T-helper 17 cell (primary cell): ENCODE measurements at places on chromosomes 2 and 18.

DNA sequence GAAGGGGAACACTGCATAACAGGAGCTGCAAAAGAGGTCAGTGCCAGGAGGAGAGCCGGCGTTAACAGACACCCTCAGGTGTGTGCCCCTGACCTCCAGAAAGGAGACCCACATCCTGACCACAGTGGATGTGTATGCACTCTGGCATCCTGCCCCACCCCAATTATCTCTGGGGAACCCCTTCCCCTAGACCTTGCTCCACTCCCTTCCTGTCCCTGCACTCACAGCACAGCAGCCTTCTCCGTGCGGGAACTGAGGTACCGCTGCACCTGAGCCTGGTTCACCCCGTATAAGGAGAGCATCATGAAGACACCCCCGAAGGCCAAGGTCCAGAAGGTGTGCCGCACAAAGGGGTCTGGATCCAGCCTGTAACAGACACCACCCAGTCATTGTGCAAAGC is 7.3 kb upstream of the ATRAID start:
- no peak for DNase-seq
- peak overlapping the region; percentile 92 for H3K27ac ChIP-seq
- H3K4me3 ChIP-seq = peak overlapping the region; percentile 47
- peaks cover 31% of the 10 kb centered on the region for H3K4me1 ChIP-seq
- no peaks in the 10 kb centered on the region for H3K27me3 ChIP-seq

GRCh38 chr18:7255643-7256042 is 24.8 kb downstream of the LRRC30 start:
- peaks cover 4% of the 10 kb centered on the region for H3K27me3 ChIP-seq
- H3K36me3 ChIP-seq = no peaks in the 10 kb centered on the region
- no peak overlapping the region for H3K4me3 ChIP-seq

DNA sequence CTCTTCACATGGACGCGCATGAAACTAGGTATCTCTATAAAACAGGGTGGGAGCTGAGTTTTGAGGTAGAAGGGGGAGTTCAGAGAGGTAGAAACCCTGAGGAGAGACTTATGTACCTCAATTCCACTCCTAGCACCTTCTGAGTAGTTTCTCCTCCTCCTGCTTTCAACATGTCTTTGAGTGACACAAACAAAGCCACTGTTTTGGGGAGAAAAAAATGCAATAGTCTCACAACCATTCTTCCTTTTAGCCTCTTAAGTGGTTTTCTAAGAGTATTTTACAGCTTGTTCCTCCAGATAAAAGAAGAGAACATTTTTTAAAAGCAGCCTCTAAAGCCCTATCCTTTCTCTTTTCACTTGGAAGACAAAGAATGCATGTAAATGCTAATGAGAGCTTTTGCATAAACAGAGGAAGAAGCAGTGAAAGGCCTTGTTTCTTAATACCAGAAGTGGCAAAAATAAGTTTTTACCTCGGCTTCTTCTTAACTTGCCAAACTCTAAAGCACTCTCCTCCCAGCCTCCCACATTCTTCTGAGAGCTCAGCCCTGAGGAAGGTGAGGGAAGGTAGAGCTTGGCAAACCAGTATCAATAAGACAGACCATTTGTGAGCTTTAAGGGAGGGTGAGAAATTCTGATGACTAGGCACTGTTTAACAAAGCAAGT is 1304.4 kb upstream of the ACVR2A start:
- H3K27ac ChIP-seq = no peak overlapping the region
- no peak overlapping the region for H3K4me3 ChIP-seq
- no peaks in the 10 kb centered on the region for H3K4me1 ChIP-seq
- no peak for DNase-seq
- H3K36me3 ChIP-seq = no peaks in the 10 kb centered on the region

GRCh38 chr2:112096098-112096497 is 41.0 kb downstream of the TMEM87B start:
- DNase-seq = no peak
- peaks cover 17% of the 10 kb centered on the region for H3K36me3 ChIP-seq
- H3K4me3 ChIP-seq = no peak overlapping the region

GRCh38 chr2:9370746-9371145 is 52.6 kb downstream of the ITGB1BP1 start:
- H3K27ac ChIP-seq = no peak overlapping the region
- H3K36me3 ChIP-seq = peaks cover 2% of the 10 kb centered on the region
- no peak for DNase-seq
- peaks cover 64% of the 10 kb centered on the region for H3K27me3 ChIP-seq

- no peaks in the 10 kb centered on the region for H3K36me3 ChIP-seq
- no peak overlapping the region for H3K27ac ChIP-seq
- no peaks in the 10 kb centered on the region for H3K27me3 ChIP-seq
Observed at GRCh38 chr2:155815275-155815674, 517.2 kb downstream of the NR4A2 start.

GRCh38 chr2:172093416-172094293 is 8.3 kb downstream of the DLX1 start:
- peak overlapping the region; percentile 74 for H3K27ac ChIP-seq
- peaks cover 3% of the 10 kb centered on the region for H3K36me3 ChIP-seq
- no peak for DNase-seq
- H3K4me3 ChIP-seq = peak overlapping the region; percentile 19

- H3K27ac ChIP-seq = no peak overlapping the region
- H3K4me3 ChIP-seq = no peak overlapping the region
- peaks cover 39% of the 10 kb centered on the region for H3K27me3 ChIP-seq
- no peak for DNase-seq
- no peaks in the 10 kb centered on the region for H3K4me1 ChIP-seq
Observed at GRCh38 chr2:191864628-191865374, 17.9 kb upstream of the CAVIN2 start.

- H3K27ac ChIP-seq = no peak overlapping the region
- H3K27me3 ChIP-seq = peaks cover 16% of the 10 kb centered on the region
- H3K4me3 ChIP-seq = no peak overlapping the region
- H3K4me1 ChIP-seq = no peaks in the 10 kb centered on the region
Observed at GRCh38 chr2:72096181-72096580, 51.5 kb downstream of the CYP26B1 start.

GRCh38 chr18:51400721-51401120 is 203.2 kb upstream of the MEX3C start:
- H3K27ac ChIP-seq = no peak overlapping the region
- no peak for DNase-seq
- no peaks in the 10 kb centered on the region for H3K36me3 ChIP-seq
- peaks cover 11% of the 10 kb centered on the region for H3K27me3 ChIP-seq
- H3K4me1 ChIP-seq = no peaks in the 10 kb centered on the region
- no peak overlapping the region for H3K4me3 ChIP-seq

DNA sequence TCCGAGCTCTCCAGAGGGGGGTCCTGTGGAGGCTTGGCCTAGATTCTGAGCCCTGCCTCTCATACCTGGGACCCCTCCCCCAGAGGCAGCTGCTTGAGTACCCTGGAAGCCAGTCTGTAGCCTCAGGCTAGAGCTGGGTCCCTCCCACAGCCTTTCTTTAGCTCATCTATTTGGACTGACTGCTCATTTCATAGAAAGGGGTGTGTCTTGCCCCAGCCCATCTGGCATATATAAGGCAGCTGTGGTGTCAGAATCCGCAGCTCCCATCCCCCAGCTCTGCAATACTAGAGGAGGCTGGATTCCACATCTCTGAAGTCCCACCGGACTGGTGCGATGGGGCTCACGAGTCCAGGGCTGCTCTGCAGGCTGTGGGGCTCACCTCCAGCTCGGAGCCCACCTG is 26.1 kb downstream of the MPHOSPH10 start:
- DNase-seq = no peak
- H3K36me3 ChIP-seq = no peaks in the 10 kb centered on the region
- H3K27me3 ChIP-seq = peaks cover 30% of the 10 kb centered on the region
- H3K27ac ChIP-seq = no peak overlapping the region
- H3K4me1 ChIP-seq = peaks cover 13% of the 10 kb centered on the region

DNA sequence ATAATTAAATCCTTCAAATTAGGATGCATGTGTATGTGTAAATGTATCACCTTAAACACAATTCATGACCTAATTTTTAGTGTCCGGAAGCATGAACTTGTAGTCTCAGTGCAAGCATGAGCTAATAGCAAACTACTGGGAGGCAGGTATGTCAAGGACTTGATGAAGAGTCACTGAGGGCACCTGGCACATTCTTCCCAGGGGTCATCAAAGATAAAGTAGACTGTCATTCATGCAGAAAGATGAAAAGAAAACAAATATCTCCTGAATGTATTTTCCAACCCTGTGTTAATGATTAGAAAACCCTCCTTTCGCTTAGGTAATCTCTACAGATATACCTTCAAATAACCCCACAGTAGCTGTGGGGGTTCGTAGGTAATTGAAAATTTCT is 234.9 kb downstream of the SOCS6 start:
- peaks cover 12% of the 10 kb centered on the region for H3K27me3 ChIP-seq
- no peak overlapping the region for H3K27ac ChIP-seq
- no peaks in the 10 kb centered on the region for H3K4me1 ChIP-seq
- no peaks in the 10 kb centered on the region for H3K36me3 ChIP-seq
- no peak overlapping the region for H3K4me3 ChIP-seq
- no peak for DNase-seq

DNA sequence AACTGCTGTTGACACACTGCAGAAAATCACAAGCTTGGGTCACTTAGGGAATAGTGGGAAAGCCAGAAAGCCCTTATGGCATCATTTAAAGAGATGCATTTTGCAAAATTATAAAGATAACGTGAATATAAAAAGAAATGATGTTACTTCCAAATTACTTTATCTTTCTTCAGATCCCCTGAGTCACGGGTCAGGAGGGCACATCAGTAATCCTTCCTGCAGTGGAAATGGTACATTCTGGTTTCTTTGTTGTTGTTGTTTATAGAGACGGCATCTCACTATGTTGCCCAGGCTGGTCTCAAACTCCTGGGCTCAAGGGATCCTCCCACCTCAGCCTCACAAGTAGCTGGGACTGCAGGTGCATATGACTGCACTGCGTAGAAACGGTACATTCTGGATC is 9.8 kb upstream of the EPG5 start:
- H3K27ac ChIP-seq = no peak overlapping the region
- H3K36me3 ChIP-seq = no peaks in the 10 kb centered on the region
- peaks cover 6% of the 10 kb centered on the region for H3K4me1 ChIP-seq
- H3K4me3 ChIP-seq = no peak overlapping the region
- no peak for DNase-seq

DNA sequence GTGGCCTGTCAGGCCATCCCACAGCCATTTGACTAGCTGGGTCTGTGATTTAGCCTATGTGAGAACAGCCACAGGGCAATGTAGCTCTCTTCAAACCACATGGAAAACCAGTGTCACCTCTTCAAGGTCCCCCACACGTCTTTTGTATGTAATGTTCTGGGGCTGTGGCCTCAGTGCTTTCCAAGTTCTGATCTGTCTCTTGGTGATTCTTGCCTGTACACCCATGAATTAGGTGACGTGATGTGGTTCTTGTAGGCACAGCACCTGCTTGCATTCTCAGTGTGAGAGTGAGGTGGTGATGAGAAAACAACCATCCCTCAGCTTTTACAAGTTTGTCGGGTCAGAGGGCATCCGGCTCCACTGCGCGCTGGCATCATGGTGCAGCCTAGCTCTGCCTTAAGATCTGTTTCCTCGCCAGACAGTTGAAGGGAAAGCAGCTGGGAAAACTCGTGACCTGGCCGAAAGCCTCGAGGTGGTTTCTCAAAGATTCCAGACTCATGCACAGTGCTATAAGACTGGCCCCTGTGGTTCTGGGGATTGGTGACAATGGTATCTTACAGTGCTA is 125.8 kb downstream of the TANC1 start:
- no peak overlapping the region for H3K4me3 ChIP-seq
- H3K36me3 ChIP-seq = peaks cover 3% of the 10 kb centered on the region
- peaks cover 39% of the 10 kb centered on the region for H3K4me1 ChIP-seq
- H3K27ac ChIP-seq = peak overlapping the region; percentile 89

- H3K27me3 ChIP-seq = no peaks in the 10 kb centered on the region
- no peak overlapping the region for H3K27ac ChIP-seq
- no peaks in the 10 kb centered on the region for H3K36me3 ChIP-seq
- no peaks in the 10 kb centered on the region for H3K4me1 ChIP-seq
- no peak overlapping the region for H3K4me3 ChIP-seq
Observed at GRCh38 chr18:32867936-32868335, 95.1 kb upstream of the KLHL14 start.

DNA sequence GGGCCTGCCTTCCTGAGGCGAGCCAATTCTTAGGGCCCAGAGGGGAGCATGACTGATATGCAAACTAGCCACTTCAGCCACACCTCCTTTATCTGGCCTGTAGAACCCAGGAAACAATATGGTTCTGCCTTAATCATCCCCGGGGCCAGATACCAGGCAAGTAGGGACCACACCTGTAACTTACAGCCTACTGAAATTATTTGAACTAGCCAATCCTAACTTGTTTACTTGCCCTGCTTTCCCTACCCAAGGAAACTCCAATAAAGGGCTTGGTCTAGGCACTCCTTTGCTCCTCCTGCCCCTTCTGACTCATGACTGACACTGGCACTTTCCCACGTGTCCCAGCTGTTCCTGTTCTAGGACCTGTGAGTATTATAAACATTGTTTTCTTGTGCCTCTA is 57.6 kb downstream of the MYOM1 start:
- no peaks in the 10 kb centered on the region for H3K36me3 ChIP-seq
- no peaks in the 10 kb centered on the region for H3K27me3 ChIP-seq
- H3K4me1 ChIP-seq = no peaks in the 10 kb centered on the region
- H3K4me3 ChIP-seq = no peak overlapping the region
- DNase-seq = no peak
- H3K27ac ChIP-seq = no peak overlapping the region

DNA sequence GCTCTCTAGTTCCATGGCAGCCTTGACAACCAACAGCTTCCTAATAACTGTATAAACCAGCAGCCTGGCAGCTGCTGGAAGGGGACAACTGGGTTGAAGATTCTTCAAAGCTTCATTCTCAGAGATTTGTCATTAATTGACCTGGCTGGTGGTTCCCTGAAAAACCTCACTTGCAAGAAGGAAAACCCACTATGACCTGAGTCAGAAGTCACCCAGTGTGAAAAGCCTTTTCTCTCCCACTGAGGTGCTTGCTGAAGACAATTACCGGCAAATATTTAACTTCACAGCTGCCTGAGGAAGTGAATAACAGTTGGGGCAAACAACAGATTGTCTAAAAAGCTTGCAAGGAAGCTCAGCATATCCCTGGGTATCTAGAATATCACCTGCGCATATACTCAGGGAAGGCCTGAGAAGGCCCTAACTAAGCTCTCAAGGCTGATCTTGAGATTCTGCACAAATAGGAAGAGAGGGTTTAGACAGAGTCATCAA is 49.9 kb downstream of the CRACDL start:
- peaks cover 3% of the 10 kb centered on the region for H3K36me3 ChIP-seq
- no peaks in the 10 kb centered on the region for H3K27me3 ChIP-seq
- H3K27ac ChIP-seq = no peak overlapping the region
- DNase-seq = no peak
- no peaks in the 10 kb centered on the region for H3K4me1 ChIP-seq

DNA sequence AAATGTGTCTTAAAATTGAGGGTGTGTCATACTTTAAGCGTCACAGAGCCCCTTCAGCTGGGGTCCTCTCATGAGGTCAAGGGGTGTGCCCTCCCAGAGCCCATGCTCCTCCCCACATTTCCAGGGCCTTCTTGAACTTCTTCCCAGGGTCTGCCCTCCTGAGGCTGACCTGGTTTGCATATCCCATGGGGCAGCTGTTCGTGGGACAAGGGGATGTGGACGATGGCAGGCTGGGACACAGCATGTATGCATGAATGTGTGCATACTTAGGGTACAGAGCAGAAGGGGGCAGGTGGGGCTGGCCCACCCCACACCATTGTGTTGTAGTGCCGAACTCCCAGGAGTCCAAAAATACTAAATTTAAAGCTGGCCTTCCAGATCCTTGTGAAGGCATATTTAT is 46.2 kb upstream of the TAF1B start:
- no peak overlapping the region for H3K27ac ChIP-seq
- DNase-seq = no peak
- H3K4me3 ChIP-seq = no peak overlapping the region
- peaks cover 41% of the 10 kb centered on the region for H3K4me1 ChIP-seq
- no peaks in the 10 kb centered on the region for H3K27me3 ChIP-seq

GRCh38 chr2:9554921-9555296 is 721 bp downstream of the ADAM17 start:
- peaks cover 39% of the 10 kb centered on the region for H3K4me1 ChIP-seq
- peak overlapping the region; percentile 99 for H3K4me3 ChIP-seq
- no peak for DNase-seq
